ENCODE measurements at places on chromosomes 7 and 10. TPM values are rescaled to one million over a fixed set of nuclear protein-coding genes. Genes with fewer than 3 reads are reported as not detected.

- no peak for DNase-seq
These were observed 38.1 kb downstream of the MICALL2 start for GRCh38 chr7:1421020-1421790.

DNA sequence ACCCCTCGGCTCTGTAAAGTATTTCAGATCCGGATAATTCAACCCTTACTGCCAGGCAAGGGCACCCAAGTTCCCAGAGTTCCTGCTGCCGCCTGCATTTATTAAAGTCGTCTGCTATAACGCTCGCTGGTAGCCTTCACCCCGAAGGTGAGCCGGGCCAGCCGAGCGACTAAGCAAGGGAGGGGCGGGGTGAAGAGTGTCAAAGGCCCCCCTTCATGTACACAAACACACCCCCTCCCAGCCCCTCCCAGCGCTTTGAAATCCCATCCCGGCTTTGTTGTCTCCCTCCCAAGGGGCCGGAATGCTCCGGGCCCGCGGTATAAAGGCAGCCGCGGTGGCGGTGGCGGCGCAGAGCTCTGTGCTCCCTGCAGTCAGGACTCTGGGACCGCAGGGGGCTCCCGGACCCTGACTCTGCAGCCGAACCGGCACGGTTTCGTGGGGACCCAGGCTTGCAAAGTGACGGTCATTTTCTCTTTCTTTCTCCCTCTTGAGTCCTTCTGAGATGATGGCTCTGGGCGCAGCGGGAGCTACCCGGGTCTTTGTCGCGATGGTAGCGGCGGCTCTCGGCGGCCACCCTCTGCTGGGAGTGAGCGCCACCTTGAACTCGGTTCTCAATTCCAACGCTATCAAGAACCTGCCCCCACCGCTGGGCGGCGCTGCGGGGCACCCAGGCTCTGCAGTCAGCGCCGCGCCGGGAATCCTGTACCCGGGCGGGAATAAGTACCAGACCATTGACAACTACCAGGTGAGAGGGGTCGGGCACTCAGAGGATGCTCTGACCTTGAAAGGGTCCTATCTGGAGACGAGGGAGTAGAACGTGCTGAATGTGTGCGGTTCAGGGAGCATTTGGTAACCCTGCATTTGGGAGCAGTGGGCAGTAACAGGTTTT is at the start of gene DKK1:
Gene DKK1 (plus strand): TSS at position 349 of the 889 bp plus-strand sequence. CDS start 154 bp downstream, at position 503.
- DNase-seq, result peak; percentile 46

DNA sequence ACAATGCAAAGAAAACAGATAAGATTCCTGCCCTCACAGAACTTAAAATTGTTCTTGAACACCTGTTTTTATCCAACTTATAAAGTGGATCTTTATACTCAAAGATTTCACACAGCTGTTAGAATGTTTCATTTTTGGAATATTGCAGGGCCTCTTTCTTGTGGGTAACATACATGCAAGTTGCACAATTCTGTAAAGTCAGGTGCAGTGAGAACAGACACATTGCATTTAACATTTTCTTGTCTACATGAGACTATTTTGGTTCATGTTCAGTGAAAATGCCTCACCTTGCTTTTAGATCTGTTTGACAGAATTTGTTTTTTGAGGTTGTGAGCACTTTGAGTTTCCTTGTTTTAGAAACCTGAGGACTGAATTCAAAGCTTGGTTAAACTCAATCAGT is 707.8 kb downstream of the SUGCT start:
- DNase-seq, result no peak

GRCh38 chr7:93574646-93575554 is at the start of gene CALCR:
Gene CALCR (minus strand): TSS chr7:93574724. CDS start chr7:93486981, 87,743 bp downstream.
- no peak for DNase-seq

GRCh38 chr7:519484-520390 is at the start of gene PDGFA:
Gene PDGFA (minus strand): TSS chr7:519846. CDS start chr7:519001, 845 bp downstream.
- DNase-seq, result peak; percentile 27

Gene FAM221A
- total RNA-seq, result 7.7 TPM

Gene TSPAN15
- total RNA-seq, result 1.2 TPM

Gene IL6
- total RNA-seq, result not detected
